ENCODE measurements at places on chromosomes 6 and 20. TPM values are rescaled to one million over a fixed set of nuclear protein-coding genes. Genes with fewer than 3 reads are reported as not detected.

DNA sequence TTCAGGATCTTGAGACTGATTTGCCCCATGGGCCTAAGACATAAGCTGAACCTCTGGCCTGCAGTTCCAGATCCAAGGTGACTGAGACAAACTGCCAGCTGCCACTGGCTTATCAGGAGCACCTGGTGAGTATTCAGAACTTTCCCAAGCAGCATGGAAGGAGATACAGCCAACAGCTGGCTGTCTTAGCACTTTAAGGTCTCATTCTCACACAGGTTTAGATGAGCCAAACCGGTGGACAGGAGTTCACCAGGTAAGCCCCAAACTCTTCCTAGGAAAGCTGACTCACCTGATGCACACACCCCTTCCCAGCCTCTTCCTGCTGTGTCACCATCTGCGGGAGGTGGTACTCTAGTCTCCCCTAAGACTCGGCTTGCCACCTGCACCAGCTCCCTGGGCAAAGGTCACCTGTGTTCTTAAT, at the start of gene BANF2:
TSS of gene BANF2 (plus strand) at position 36 of the 421 bp plus-strand sequence. CDS start 25,060 bp downstream, outside the sequence.
- H3K4me1 ChIP-seq: no peaks in the 10 kb centered on the region
- no peak within 1 kb of the TSS for H3K4me3 ChIP-seq
- no peaks in the 10 kb centered on the region for H3K36me3 ChIP-seq

- H3K4me3 ChIP-seq: no peak overlapping the region
- H3K36me3 ChIP-seq: no peaks in the 10 kb centered on the region
- H3K27ac ChIP-seq: no peak overlapping the region
- DNase-seq: no peak
- no peaks in the 10 kb centered on the region for H3K27me3 ChIP-seq
Observed at GRCh38 chr20:8749986-8750385, 318.9 kb upstream of the PLCB4 start.

- H3K4me1 ChIP-seq: peaks cover 78% of the 10 kb centered on the region
- H3K27ac ChIP-seq: peak overlapping the region; percentile 78
- H3K4me3 ChIP-seq: no peak overlapping the region
Observed at GRCh38 chr6:506508-506907, 115.0 kb downstream of the IRF4 start.

DNA sequence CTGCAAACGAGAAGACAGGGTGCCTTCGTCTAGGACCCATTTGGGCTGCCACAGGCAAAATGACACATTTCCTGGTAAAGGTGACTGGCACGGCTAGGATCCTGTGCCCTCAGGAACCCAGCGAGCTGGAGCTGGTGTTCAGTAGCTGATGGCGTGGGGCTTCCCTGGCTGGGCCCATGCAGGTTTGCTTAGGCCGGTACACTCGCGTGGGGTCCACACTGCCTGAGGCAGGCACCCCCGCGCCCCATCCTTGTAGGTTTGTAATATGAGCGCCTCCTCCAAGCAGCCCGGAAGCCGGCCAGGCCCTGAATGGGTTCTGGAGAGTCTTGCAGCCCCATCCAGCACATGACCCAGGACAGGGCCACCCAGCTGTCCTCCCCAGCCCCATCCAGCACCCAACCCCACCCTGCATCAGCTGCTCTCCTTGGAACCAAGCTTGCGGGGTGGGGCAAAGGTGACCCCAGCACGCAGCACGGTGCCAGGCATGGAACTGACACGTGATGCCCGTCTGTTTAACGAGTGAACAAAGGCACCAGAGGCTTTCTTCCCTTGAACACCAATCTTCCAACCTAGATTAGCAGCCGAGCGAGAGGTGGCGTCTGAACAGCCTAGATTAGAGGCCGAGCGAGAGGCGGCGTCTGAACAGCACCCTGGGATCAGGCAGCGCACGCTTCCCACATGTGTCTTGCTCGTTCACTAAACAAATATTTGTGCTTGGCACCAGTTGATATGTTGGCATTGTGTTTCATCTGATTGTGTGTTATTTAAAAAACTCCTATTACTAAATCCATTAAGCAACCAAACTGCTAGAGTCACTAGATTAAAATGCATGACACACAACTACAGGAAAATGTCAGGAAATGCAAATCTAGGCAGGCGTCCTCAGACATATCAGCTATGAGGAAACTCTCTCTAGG, 112.1 kb downstream of the DLL1 start:
- H3K27me3 ChIP-seq: peaks cover 3% of the 10 kb centered on the region
- no peak overlapping the region for H3K27ac ChIP-seq
- peaks cover 3% of the 10 kb centered on the region for H3K36me3 ChIP-seq
- no peak overlapping the region for H3K4me3 ChIP-seq
- peak; percentile 37 for DNase-seq
- no peaks in the 10 kb centered on the region for H3K4me1 ChIP-seq

FAM209B gene
- 1.3 TPM for total RNA-seq

BFSP1 gene
- 3.2 TPM for total RNA-seq

FABP7 gene
- not detected for total RNA-seq

GRCh38 chr20:29079769-29080690, 2177.4 kb upstream of the DEFB115 start:
- H3K4me3 ChIP-seq: peak overlapping the region; percentile 69
- no peaks in the 10 kb centered on the region for H3K27me3 ChIP-seq
- peak; percentile 51 for DNase-seq
- no peaks in the 10 kb centered on the region for H3K4me1 ChIP-seq

OR2H1 gene
- total RNA-seq: not detected

GRCh38 chr20:35104685-35105295, 12.2 kb upstream of the TRPC4AP start:
- no peak overlapping the region for H3K27ac ChIP-seq
- no peak overlapping the region for H3K4me3 ChIP-seq
- H3K27me3 ChIP-seq: peaks cover 3% of the 10 kb centered on the region
- peaks cover 2% of the 10 kb centered on the region for H3K4me1 ChIP-seq

DNA sequence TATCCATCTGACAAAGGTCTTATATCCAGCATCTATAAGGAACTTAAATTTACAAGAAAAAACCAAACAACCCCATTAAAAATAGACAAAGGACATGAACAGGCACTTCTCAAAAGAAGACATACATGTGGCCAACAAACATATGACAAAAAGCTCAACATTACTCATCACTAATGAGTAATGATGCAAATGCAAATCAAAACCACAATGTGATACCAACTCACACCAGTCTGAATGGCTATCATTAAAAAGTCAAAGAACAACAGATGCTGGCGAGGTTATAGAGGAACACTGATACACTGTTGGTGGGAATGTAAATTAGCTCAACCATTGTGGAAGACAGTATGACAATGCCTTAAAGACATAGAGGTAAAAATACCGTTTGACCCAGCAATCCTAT, 13.9 kb downstream of the MACROD2 start:
- H3K36me3 ChIP-seq: no peaks in the 10 kb centered on the region
- DNase-seq: no peak
- no peak overlapping the region for H3K4me3 ChIP-seq
- no peaks in the 10 kb centered on the region for H3K27me3 ChIP-seq

GRCh38 chr20:62572980-62573379, 69.3 kb upstream of the SLCO4A1 start:
- H3K4me3 ChIP-seq: no peak overlapping the region
- no peaks in the 10 kb centered on the region for H3K36me3 ChIP-seq
- H3K27ac ChIP-seq: no peak overlapping the region
- DNase-seq: no peak
- H3K4me1 ChIP-seq: peaks cover 2% of the 10 kb centered on the region

DNA sequence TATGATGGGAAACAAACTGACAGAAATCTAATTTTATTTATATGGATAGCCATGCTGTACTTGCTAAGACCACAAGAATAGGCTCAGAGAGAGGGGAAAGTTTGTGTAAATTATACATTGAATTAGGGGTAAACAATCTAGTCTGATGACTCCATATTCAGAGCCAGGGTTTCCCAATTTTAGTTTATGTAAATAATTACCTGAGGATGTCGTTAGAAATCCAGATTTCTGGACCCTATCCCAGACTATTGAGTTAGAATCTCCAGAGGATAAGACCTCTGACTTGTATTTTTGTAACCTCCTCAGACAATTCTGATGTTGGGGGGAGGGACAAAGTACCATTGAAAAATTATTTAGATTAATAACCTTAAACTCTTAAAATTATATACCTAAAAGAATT, 18.3 kb downstream of the ACSS2 start:
- no peak for DNase-seq
- H3K27ac ChIP-seq: no peak overlapping the region
- H3K36me3 ChIP-seq: peaks cover 7% of the 10 kb centered on the region
- H3K4me3 ChIP-seq: no peak overlapping the region
- peaks cover 30% of the 10 kb centered on the region for H3K4me1 ChIP-seq
- H3K27me3 ChIP-seq: no peaks in the 10 kb centered on the region

Measured in activated CD8-positive, alpha-beta memory T cell treated with anti-CD3 and anti-CD28 coated beads, Interleukin-2, amount 10 ng/mL, durations not matched to agents 7 days and 5 days (primary cell).